ENCODE measurements at places on chromosomes 4 and X.

- DNase-seq: no peak
Measured at GRCh38 chrX:20529711-20530110, 263.0 kb upstream of the RPS6KA3 start.

DNA sequence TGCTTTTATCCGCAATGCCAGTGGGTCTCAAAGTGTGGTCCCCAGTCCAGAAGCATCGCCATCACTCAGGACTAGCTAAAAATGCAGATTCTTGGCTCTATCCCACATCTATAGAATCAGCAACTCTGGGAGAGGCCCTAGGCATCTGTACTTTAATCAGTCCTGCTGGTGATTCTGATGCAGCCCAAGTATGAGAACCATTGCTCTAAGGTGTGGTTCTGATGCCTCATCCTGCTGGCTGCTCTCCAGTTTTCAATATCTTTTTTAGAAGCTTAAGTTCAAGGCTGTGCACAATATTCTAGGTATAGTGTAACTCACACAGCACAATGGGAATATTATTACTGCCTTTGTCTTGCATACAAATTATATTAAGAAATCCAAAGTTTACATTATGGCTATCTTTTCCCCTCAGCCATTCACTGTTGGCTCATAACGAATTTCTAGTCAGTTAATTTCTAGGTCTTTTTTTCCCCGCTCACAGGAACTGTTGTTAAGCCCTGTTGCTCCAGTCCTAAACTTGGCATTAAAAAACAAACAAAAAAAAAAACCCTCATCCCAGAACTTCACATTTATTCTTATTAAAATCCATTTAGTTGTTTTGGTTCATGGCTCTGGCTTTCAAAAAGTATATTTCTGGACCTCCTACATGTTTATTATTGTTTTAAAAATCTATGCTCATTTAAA lies 109.1 kb downstream of the PHEX start:
- DNase-seq: no peak

DNA sequence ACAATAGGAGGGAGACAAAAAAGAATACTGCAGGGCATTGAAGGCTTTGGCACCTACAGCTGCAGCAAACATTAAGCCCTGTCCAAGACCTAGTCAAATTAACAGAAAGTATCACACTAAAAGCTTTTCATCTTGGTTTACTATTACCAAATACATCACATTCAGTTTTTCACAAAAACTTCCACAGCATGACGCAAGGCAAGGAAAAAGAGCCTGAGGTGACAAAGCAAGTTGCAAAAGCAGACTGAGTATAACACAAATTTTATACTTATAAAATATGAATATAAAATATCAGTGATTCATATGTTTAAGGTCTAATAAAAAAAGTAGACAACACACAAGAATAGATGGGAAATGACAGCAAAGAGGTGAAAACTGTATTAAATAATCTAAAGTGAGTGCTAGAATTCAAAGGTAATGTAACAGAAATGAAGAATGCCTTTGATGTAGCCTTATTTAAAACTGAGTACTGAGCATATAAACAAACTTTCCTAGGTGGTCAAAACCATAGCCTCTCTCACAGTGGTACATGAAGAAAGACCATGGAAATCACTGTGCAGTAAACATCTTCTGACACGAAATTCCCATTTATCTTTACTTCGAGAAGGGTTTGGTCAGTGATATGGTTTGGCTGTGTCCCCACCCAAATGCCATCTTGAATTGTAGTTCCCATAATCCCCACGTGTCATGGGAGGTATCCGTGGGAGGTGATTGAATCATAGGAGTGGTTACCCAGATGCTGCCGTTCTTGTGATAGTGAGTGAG lies 27.7 kb upstream of the MAGEA11 start:
- no peak for DNase-seq

DNA sequence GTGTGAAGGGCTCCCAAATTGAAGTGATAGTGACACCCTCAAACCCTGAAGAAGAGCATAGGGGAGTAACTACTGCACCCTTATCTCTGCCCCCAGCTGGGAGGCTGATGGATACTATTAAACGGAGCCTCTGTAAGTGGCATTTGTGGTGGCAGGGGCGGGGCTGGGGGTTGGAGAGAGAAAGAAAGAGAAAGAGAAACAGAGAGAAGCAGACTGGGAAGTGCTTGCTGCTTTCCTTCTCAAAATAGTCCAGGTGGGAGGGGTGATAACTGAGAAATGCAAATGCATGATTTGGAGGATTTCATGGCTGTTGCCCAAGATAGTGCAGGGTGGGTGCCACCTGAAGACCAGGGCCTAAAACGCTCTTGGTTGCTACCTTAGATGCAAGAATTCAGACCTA lies 253.5 kb upstream of the GATB start:
- DNase-seq: no peak

Data from vagina (tissue), 2 donors.